Testis (tissue), 5 donors: ENCODE measurements at places on chromosomes 11 and 22.

- DNase-seq, result peak; percentile 47
Observed at GRCh38 chr11:128956401-128957201, 13.9 kb upstream of the TP53AIP1 start.

DNA sequence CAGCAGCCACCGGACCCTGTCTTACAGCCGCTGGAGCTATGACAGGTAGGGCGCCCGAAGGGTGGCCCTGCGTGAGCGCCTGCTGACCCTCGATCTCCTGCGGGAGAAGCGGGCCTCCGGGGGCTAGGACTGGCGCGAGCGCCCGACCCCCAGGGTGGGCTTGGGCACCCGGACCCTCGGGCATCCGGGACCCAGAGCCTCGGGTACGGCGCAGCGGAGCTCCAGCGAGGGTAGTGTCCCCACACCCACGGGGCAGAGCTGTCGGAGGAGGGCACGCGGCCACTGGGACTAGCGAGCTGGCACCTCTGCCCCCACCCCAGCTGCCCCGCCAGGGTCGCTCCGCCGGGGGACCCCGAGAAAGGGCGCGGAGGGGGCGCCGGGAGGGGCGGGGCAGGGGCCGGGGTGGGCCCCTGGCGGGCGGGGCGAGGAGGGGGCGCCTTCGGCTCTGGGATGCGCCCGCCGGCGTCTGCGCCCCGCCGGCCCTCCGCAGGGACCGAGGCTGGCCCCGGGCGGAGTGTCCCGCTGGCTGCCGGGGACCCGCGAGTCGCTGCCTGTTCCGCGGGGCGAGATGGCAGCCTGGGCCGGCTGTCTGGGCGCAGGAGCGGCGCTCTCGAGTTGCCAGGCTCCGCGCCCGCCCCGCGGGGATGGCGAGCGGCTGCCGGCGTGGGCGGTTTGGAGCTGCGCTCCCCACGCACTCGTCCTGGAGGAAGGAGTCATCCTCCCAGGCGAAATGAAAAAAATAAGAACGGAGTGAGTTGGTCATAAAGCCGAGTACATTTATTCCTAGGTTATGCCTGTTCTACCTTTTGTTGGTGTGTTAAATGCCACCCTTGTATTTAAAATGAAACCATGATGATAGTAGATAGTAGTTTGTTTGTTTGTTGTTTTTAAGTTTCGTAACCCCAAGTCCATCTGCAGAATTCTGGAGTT lies 32.4 kb downstream of the EIF3F start:
- peak; percentile 46 for DNase-seq

DNA sequence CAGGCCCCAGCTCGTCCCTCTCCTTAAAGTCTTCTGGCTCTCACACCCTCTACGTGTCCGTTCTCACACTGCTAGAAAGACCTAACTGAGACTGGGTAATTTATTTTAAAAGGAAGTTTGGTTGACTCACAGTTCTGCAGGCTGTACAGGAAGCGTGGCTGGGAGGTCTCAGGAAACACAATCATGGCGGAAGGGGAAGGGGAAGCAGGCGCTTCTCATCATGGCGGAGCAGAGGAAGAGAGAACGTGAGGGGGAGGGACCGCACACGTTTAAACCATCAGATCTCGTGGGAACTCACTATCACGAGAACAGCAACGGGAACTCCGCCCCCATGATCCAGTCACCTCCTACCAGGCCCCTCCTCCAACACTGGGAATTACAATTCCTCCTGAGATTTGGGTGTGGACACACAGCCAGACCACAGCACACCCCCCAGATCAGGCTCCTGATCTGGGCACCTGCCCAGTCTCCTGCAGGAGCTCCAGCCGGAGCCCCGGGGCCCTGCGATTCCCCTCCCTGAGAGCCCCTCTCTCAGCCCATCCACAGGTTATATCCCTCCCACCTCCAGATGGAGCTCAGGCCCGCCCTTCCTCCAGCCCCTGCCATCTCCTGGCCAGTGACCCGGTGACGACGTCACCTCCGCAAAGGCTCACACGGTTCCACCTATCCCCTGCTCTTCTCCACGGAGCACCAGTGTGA lies 170.2 kb downstream of the BRD1 start:
- peak; percentile 82 for DNase-seq

- DNase-seq, result no peak
Observed at GRCh38 chr11:7292922-7293321, 41.2 kb downstream of the SYT9 start.

DNA sequence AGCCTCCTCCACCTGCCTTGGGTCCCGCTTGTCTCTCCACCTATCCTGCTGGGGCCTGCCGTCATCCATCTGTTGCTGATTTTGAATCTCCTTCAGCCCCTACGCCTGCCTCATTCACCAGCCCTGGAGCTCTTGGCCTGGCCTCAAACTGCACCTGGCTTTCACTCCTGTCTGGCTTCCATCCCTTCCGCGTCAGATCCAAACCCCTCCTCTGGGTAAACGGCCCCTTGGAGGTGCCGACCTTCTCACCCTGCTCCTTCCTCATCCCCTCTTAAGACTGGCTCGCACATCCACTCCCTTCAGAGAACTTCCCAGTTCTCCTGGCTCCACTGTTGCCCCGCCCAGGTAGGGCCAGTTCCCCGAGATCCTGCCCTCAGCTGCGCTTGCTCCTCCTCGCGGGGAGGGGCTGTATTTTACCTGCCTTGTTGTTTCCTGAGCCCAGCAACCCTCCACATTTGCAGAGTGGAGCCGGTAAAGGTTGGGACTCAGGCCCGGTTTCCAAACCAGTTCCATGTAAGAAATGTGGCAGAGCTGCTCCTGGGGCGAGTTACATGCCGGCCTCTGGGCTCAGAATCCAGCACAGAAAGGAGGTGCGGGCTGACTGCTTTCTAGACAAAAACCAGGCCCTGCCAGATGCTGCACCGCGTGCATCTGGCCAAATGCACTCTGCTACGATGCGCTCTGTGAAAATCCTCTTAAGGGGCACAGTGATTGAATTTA lies 13.9 kb upstream of the SHANK2 start:
- DNase-seq, result no peak

GRCh38 chr11:23765682-23766252 lies 731.1 kb upstream of the LUZP2 start:
- DNase-seq, result no peak

DNA sequence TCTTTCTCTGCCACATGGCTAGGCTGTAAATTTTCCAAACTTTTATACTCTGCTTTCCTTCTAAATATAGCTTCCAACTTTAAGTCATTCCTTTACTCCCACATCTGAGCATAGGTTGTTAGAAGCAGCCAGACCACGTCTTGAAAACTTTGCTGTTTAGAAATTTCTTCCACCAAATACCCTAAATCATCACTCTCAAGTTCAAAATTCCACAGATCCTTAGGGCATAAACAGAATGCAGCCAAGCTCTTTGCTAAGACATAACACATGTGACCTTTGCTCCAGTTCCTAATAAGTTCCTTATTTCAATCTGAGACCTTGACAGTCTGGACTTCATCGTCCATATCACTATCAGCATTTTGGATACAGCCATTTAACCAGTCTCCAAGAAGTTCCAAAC lies 749.9 kb downstream of the METTL15 start:
- no peak for DNase-seq

DNA sequence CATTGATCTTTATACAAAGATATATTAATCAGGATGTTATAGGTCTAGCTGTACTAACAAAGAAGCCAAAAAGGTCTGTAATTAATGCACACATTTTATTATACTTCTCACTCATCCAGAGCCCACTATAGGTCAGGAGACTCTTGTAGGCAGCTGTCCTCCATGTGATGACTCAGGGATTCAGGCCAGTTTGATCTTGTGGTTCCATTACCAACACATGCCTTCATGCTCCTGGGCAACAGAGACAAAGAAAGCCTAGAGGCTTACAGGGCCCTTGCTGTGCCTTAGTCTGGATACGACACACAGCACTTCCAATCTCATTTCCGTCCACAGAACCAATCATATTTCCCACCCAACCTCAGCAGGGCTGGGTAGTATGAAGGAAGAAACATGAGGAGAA lies 150.3 kb upstream of the NCAM1 start:
- DNase-seq, result no peak

DNA sequence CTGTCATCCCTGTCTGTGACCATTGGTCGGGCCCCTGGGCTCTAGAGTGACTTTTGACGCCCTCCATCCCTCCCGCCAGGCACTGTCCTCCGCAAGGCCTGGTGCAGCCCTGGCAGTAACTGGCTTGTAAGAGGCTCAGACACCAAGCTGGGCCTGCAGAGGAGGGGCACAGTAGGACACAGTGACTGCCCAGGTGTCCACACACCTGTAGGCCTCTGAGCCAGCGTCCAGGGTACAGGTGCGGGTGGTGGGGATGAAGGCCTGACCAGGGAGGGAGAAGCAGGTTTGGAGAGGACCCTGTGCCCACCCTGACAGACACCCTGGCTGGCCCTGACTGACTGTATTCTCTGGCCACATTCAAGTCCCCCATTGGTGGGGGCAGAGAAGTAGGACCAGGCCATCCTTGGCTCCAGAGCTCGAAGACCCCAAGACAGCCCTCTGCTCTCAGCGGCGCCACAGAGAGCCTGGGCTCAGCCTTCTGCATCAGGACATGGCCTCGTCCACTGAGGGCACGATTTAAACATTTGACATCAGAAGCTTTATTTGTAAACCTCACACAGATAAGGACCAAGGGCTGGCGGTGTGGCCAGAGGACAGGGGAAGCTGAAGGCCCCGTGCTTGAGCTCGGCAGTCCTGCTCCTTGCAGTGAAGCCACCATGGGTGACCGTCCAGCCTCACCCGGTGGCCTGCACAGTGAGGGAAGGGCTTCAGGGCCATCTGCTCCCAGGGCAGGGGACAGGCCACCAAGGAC lies 31.4 kb downstream of the PPIL2 start:
- DNase-seq, result no peak

DNA sequence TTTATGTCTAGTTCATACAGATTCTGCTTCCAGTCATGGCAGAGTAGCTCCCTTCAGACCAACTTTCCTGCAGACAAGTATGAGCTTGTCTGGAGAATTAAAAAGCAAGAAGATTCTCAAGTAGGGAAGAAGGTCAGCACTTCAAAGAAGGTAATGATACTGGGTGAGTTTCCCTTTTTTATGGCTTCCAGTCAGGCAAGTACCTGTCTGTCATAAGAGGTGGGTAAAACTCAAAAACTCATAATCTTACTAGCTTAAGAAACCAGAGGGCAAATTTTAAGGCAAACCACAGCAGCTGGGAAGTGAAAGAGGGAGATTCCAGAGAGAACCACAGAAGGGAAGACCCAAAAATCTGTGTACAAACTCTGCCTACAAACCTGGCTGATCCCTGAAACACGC lies 54.2 kb downstream of the DENND5A start:
- DNase-seq, result no peak

DNA sequence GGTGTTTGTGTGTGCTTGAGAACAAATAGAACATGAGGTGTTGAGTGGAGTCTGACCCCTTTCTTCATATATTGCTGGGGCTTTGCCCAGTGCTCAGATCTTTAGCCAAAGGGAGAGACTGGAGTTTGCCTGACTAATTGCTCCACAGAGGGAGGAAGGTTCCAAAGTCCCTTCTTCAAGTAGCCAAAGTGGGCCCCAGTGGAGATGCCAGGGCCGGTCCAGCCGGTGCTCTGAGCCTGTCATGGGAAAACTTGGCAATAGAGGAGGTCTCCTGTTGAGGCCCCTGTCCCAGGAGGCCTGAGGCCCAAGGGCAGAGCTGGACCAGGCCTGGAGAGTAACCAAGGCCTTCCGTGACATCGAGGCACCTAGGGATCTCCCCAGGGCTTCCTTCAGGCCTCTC lies 112.3 kb downstream of the DSCAML1 start:
- no peak for DNase-seq

DNA sequence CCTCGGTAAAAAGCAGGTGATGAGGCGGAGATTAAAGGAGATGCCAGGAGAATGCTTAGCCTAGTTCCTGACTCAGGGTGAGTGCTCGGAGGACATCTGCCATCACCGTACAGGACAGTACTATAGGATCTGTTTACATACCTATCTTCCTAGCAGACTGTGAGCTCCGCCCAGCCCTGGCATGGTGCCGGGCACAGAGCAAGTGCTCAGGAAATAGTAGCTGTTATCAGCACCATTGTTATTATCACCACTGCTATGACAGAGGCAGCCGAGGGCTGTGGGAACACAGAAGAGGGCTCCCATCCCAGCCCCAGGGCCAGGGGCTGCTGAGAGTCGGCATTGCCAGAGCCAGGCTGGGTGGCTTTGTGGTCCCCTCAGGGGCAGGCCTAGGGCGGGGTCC lies 642 bp upstream of the SEPTIN3 start:
- DNase-seq, result peak; percentile 39

DNA sequence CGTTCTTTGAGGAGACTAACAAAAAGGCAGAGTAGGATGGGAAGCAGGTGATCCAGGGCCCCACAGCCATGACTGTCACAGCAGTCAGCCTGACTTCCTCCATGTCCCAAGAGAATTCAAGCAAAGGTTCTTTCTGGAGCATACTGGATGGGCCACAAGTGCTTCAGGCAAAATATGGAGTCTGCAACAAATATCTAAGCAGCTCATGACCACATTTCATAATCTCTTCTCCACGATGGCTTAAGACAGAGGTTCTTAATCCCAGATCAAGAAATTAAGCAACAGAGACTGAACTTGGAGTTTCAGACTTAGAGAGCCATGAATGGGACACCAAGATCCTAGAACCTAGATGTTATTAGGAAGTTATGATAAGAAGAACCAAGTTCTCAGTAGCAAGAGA lies 31.6 kb downstream of the GUCY1A2 start:
- no peak for DNase-seq

DNA sequence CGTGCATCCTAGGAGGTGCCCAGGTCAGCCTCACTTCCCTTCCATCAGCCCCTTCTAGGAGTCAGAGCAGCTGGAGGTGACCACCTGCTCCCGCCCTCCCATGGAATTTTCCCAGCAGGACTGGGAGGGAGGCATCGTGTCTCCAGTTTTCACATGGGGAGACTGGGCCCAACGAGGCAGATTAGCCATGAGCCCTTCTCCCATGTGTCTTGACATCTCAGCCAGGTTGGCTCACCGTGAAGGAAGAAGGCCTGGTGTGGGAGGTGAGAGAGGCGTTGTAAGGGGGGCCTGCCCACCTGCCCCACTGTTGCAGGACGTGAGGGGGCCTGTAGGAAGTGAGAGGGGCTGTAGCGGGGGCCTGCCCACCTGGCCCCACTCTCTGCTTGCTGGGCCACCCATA lies 1521.4 kb downstream of the BRD1 start:
- DNase-seq, result no peak

GRCh38 chr11:62958547-62959421 lies 26.0 kb downstream of the SLC22A6 start:
- DNase-seq, result no peak

DNA sequence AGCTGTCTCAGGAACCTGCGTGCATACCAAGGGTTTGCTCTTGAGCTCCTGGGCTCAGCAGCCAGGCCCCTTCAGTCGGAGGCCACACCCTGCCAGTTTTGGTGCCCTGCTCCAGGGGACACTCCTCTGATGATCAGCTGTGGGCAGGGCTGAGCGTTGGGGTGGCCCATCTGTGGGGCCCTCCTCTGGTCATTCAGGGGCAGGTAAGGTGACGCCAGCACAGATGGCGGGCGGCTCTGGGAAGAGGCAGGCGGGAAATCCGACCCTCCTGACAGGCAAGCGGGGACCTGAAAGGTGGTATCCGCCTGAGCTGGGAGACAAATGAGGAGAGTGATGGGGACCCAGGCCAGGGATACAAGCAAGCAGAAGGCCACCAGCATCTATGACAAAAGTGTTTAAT lies 3.8 kb upstream of the MFNG start:
- DNase-seq, result no peak
